ENCODE measurements at places on chromosomes 16 and 17. TPM values are rescaled to one million over a fixed set of nuclear protein-coding genes. Genes with fewer than 3 reads are reported as not detected.

- DNase-seq: no peak
Observed at GRCh38 chr16:86708431-86708830, 130.1 kb downstream of the FOXL1 start.

- DNase-seq: no peak
Observed at GRCh38 chr17:66405836-66406677, 103.6 kb downstream of the PRKCA start.

GRCh38 chr16:75456971-75457370 lies 7.5 kb downstream of the TMEM170A start:
- no peak for DNase-seq

SGCA gene
- 1.3 TPM for total RNA-seq

DNA sequence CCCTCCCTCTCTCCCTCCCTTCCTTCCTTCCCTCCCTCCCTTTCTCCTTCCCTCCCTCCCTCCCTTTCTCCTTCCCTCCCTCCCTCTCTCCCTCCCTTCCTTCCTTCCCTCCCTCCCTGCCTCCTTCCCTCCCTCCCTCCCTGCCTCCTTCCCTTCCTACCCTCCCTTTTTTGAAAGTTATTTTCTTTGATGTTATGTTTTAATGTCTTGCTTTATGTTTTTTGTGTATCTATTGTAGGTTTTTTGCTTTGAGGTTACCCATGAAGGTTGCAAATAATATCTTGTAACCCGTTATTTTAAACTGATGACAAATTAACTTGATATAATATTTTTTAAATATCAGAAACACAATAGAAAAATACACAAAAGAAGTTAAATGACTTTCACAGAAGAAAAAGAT lies 96.2 kb downstream of the SSH2 start:
- no peak for DNase-seq

DNA sequence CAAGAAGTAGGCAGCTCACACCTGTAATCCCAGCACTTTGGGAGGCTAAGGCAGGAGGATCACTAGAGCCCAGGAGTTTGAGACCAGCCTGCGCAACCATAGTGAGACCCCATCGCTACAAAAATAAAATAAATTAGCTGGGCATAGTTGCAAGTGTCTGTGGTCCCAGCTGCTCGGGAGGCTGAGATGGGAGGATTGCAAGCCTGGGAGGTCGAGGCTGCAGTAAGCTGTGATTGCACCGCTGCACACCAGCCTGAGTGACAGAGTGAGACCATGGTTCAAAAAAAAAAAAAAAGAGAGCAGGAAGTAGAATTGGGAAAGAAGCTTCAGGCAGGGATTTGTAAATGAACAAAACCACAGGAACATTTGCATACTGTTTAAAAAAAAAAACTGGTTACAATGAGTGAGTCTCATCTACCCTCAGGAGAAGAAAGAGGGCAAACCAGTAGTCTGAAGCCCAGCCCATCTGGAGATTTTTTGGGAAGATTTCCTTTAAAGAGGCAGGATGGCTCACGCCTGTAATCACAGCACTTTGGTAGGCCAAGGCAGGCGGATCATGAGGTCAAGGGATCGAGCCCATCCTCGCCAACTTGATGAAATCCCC lies 7.9 kb downstream of the MPV17L start:
- DNase-seq: no peak

NHLRC4 gene
- 3.4 TPM for total RNA-seq

DNA sequence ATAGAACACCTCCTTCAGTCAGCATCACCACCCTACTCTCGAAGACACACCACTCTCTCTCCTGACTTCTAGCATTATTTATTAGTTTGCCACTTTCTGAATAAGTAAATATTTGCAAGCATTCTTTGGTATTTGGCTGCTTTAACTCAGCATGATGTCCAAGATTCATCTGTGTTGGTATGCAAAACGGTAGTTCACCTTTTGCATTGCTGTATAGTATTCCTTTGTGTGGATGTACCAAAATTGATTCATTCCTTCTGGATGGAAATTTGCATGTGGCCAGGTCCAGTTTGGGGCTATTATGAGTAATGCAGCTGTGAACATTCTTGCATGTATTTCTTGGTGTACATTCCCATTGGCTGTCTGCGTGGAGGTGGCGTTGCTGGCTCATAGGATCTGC lies 32.9 kb downstream of the KNOP1 start:
- no peak for DNase-seq
